Posterior vena cava (tissue), 2 donors: ENCODE measurements at places on chromosomes 3 and 15. TPM values are rescaled to one million over a fixed set of nuclear protein-coding genes. Genes with fewer than 3 reads are reported as not detected.
A peak's percentile ranks its signal among the peaks of the same experiment; 100 is the strongest.

The AGBL1 gene
- not detected for total RNA-seq

DNA sequence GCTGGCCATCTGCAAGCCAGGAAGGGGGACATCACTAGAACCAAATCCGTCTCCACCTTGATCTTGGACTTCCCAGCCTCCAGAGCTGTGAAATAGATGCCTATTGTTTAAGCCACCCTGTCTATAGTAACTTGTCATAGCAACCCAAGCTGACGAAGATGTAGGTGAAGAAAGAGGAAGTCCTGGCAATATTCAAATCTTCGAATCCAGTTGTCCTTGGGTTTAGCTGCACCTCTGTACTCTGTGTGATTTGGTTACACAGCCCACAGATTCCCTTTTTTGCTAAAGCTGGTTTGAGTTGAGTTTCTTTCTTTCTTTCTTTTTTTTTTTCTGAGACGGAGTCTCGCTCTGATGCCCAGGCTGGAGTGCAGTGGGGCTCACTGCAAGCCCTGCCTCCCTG lies 68.0 kb upstream of the XCR1 start:
- no peak for DNase-seq

The PLA2G4F gene
- not detected for total RNA-seq

DNA sequence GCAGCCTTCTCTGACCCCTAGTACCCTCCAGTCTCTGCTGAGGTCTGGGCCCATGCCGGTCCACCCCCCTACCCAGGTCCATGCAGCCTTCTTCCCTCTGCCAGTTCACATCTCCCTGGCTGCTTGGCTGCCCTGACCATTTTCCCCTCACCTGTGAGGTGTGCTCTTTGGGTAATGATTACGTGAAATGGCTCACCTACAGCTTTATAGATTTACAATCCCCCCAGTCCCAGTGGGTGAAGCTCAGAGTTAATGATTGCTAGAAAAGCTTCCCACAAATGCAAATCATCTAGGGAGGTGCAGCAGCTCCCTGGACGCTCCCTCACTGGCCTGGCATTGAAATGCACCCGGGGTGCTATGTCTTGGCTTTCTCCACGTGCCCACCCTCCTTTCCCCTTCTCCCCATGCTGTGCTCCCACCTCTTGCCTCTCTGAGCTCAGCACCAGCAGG lies 18.7 kb downstream of the PAQR5 start:
- no peak for DNase-seq

DNA sequence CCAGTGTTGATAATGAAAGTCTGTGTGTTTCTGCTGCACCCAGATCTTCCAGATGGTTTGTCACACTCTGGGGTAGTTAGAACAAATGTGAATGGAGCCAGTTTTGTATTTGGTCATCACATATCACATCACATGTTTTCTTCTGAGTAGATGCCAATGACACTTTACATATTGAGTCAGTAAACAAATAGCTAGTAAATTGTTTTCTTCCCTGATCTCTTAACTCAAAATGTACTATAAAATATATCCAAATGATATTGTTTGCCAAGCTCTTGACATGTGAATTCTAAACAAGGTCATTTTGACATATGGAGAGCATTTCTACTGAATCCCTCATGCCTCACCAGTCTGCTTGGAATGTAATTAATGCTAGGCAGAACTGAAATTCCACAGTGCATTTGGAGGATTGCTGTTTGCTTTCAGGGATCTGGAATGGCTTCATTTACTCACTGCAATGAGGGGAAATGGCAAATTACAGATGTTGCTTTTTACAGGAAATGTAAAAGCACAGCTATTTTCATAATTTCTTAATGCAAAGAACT lies 45.0 kb downstream of the PDHB start:
- DNase-seq, result no peak

The MCF2L2 gene
- 0.38 TPM for total RNA-seq

DNA sequence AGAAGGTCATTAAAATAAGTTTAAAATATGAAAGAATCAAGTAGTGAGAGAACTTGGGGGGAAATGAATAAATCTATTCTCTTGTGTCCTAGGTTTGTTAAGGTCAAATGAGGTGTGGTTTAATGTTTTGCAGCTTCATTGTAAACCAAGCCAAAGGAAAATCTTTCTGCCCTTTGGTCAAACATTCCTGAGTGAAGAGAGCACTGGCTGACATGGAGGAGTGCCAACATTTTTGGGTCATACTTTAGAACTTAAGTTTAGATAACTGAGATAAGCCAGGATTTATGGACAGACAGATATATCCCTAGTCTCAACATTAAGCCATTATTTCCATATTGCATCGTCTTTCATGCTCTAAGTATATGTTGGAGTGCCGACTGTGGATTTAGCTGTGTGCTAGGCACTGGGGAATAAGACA lies 66.4 kb downstream of the PTPRG start:
- DNase-seq, result no peak

DNA sequence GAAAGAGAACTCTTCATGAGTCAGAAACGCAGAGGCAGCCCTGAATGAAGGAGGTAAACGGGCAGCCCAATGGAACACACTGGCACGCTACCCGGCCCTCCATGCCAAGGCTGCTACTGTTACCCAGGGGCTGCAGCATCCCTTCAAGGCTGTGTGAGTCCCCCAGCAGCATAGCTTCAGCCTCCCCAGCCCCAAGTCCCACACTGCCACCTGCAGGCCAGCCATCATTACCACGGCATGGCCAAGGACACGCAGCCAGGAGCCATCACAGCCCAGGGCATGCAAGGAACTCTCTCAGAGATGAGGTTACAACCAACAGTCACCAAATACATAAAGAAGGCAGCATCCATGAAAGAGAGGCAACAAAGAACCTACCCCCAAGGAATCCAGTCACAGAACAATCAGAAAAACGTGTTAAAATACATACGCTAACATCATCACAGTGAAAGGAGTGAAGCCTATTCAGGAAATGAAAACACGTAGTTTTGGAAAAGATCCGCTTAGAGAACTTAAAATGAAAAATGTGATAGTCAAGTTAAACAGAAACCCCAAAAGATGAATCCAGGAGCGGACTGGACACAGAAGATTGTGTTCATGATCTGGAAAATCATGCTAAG lies 22.4 kb downstream of the PLA2G4F start:
- no peak for DNase-seq

The NANOGP8 gene
- total RNA-seq, result not detected

- DNase-seq, result no peak
Measured at GRCh38 chr3:37321377-37321781, 147.0 kb upstream of the LRRFIP2 start.

The TMIE gene
- 1.4 TPM for total RNA-seq

The SCG5 gene
- total RNA-seq, result 5.6 TPM

DNA sequence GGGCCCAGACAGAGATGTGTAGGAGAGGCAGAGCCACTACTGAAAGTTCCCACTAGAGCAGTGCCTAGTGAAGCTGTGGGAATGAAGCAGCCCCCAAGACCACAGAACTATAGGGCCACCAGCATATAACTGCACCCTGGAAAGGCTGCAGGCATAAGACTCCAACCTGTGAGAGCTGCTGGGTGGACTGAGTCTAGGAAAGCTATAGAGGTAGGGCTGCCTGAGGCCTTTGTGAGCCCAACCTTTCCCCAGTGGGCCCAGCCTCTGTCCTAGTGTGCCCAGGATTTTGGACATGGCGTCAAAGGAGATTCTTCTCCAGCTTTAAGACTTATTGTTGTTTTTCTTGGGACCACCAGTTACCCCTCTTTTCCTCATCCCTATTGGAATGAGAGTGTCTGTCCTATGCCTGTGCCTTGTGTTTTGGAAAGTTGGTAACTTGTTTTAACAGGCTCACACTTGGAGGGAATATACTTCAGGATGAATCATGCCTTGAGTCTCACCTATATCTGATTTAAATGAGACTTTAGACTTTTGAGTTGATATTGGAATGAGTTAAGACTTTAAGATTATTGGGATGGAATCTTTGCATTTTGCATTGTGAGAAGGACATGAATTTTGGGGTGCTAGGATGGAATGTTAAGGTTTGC lies 28.1 kb downstream of the SLMAP start:
- DNase-seq, result no peak

DNA sequence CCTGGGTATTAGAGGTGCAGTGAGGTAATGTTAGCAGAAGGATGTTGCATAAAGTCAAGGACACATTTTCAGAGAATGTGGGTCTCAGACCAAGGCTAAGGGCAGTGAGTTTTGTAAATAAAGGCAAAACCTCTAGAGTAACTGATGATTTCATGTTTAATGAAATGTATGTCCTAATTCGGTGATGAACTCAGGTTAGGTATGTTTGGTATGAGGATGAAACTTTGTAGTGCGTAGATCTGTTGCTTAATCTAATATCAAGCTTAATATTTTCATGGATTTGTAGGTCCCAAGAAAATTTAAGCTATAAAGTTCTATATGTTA lies 3.6 kb downstream of the USP50 start:
- DNase-seq, result no peak

DNA sequence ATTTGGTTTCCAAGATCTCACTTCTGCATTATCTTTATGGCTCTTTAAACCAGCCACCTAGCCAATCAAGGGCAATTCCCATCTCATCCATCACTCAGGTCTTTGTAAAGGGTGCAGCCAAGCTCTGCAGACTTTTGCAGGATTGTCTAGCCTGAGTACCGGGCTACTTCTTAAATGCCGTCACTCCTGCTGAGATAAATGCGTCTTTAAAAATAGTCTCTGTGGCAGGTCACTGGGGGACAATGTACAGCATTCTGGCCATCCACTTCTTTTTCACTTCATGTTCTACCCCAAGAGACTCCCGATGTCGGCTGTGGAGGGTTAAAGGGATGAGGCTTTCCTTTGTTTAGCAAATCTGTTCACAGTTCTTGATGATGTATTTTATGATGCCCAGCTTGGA lies 194.7 kb downstream of the SV2B start:
- DNase-seq, result no peak

DNA sequence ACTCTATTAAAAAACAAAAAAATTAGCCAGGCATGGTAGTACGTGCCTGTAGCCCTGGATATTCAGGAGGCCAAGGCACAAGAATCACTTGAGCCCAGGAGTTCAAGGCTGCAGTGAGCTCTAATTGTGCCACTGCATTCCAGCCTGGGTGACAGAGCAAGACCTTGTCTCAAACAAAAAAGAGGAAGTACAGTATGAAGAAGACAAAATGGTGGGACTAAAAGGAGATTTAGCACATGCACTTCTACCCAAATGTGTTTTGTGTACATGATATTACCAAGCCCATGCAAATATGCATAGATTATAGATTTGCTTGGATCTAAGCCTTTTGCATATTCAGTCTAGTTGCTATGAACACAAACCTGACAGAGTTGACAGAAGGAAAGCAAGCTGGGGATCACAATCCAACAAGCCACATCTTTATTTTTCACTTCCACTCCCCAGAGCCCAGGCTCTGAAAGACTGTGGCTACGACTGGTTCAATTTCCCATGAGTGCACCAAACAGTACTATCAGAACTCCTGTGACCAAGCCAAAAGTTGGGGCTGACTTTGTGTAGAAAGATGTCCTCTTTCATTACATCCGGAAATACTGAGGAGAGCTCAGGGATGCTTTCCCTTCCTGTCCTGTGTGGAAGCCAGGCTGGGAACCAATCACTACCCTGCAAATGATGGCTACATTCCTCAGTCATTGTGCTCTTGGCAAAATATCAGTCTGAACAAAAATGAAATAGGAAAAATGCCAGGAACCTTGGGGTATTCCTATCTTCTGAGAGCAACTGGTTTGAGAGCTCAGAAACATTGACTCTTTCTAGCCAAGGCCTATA lies 49.4 kb downstream of the TGM4 start:
- no peak for DNase-seq

GRCh38 chr3:60528651-60529050 lies 722.6 kb downstream of the FHIT start:
- DNase-seq, result no peak

GRCh38 chr3:126664591-126665214 lies 9.8 kb upstream of the TXNRD3 start:
- no peak for DNase-seq

DNA sequence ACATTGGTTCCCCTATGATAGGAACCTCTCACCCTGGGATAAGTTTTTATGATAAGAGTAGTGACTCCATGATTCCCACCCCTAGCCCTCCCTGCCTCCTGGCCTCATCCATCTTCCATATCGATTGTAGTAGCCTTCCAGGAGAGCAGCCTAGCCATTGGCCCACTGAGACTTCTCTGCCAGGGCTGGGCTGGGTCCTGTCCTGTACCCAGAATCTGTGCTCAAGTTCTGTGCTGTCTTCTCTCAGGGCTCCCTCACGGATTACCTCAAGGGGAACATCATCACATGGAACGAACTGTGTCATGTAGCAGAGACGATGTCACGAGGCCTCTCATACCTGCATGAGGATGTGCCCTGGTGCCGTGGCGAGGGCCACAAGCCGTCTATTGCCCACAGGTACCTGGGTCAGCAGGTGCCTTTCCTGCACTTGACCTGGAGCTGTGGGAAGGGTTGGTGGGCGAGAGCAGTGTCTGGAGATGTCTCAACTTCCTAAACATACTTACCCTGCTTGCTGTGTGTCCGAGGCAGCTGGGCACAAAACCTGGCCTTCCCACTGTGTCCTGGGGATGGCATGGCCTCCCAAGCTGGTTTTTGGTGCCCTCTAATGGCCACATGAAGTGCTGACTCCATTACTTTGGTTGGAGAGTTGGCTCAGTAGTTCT lies 16.6 kb upstream of the EXOG start:
- peak; percentile 83 for DNase-seq

DNA sequence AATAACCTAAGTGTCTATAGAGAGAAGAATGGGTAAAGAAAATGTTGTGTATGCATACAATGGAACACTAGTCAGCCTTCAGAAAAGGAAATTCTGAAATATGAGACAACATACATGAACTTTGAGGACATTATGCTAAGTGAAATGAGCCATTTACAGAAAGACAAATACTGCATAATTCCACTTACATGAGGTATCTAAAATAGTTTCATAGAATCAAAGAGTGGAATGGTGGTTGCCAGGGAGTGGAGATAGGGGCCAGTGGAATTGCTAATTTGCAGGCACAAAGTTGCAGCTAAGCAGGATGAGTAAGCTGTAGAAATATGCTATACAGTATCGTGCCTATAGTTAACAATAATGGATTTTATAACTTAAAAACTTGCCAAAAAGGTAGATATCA lies 779.6 kb upstream of the ARPP21 start:
- DNase-seq, result no peak

GRCh38 chr15:73794443-73795133 lies 41.4 kb upstream of the INSYN1 start:
- DNase-seq, result no peak

- DNase-seq, result no peak
Measured at GRCh38 chr3:64658001-64658400, 29.8 kb downstream of the ADAMTS9 start.

DNA sequence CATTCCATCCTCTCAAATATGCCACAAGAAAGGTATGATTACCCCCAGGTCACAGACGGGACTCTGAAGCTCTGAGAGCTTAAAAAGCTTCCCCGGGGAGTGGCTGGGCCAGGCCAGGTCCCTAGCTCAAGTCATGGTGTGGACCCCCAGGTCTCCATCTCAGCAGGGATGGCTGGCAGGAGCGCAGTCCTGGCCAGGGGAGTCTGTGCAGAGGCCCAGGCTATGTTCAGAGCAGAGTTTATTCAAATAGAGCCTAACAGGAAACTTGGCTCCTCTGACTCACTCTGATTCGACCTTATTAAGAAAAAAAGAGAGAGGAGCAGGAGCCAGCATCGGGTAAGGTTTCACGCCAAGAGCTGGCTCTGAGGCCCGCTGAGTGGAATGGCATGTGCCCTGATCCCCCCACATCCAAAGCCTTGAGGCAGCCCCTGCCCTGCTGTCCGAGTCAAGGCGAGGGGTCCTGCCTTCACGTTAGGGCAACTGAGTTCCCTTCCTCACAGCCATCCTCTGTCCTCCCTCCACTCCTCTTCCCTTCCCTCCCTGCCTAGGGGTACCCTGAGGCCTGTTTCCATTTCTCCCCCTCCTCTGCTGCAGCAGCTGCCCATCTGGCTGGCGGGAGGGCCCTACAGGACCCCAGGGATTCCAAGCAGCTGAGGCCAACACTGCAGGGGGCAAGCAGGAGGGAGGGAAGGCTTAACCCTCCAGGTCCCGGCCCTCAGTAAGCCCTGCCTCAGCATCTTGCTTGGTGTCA lies 1.9 kb upstream of the LOXL1 start:
- DNase-seq, result peak; percentile 81

The SPTBN5 gene
- 1.3 TPM for total RNA-seq
